Fibroblast of skin of right quadriceps (primary cell): ENCODE measurements at places on chromosomes 5 and 9.

- DNase-seq: peak; percentile 84
These were observed 469.9 kb downstream of the ARHGEF28 start for GRCh38 chr5:74095871-74096270.

DNA sequence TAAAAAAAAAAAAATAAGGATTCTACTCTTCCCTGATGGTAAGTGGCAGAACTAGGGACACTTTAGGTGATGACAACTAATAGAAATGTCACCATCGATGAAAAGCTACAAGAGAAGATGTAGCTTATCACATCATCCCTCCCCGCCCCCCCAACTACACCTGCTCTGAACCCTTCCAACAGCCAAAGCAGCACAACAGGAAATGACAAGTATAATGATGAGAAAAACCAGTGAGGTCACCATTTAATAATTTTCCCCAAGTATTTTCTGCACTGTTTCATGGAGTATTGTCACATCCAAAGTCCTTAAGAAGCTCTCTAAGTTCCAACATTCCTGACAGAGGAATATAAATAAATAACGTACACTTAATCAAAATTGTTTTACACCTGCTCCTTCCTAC is 221.4 kb downstream of the EFNA5 start:
- DNase-seq: no peak

- DNase-seq: no peak
These were observed 31.2 kb upstream of the IRX2 start for GRCh38 chr5:2782658-2783057.

DNA sequence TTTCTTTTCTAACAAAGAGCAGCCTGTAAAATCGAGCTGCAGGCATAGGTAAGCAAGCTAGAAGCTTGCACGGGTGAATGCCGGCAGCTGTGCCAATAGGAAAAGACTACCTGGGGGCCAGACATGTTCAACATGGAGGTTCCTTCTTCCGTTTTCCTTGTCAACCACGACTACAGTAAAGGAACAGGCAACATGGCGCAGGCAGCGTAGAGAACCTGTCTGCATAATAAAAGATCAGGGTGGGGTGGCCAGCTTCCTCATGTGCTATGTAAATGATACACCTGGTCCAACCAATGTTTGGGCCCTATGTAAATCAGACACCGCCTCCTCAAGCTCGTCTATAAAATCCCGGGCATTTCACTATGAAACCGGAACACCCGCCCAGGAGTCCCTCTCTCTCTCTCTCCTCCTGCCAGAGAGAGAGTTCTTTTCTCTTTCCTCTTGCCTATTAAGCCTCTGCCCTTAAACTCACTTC is 103.8 kb upstream of the LIFR start:
- no peak for DNase-seq

GRCh38 chr5:126062398-126063221 is 360.6 kb upstream of the GRAMD2B start:
- no peak for DNase-seq

- no peak for DNase-seq
These were observed 187.3 kb downstream of the EFNA5 start for GRCh38 chr5:107483231-107484024.

DNA sequence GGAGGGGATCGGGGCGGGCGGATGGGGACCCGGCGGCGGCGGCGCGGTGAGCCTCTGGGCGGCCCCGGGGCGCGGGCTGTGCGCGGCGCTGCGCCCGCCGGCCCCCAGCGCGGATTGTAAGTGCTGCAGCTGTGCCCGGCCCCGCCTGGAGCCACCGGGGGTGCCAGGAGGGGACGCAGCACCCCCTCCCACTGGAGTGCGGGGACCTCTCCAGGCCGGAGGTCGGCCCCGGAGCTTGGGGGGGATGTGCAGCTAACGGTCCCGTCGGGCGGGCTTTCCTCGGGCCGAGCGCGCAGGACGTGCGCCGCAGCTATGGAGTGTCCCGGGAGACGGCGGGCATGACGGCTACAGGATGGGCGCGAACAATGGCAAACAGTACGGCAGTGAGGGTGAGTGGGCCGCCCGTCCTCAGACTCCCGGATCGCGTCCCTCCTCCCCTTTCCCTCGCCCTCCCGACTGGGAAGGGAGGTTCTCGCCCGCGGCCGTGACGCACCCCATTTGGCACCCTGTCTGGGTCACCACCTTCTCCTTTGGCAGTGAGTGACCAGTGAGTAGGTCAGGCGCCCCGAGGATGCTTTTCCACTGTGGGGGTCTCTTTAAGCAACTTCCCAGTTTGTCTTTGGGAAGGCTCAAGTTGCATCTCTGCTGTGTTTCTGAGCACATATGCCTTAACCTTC is 483 bp downstream of the FBXL7 start:
- DNase-seq: peak; percentile 37

DNA sequence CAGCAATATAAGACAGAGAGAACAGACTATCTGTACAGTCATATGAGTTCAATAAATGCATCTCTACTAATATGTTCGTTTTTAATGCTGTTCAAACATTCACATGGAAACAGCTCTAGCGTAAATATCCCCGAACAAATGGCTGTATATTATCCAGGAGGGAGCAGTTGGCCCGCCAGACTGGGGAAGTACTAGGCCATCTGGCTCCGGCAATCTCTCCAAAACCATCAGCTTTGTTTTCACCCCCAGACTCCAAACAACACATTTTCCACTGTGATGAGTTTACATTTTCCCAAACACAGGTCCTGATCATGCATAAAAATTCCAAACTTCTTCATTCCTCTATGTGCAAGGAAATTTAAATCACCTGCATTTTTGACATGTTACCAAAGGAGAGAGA is 8.7 kb downstream of the EBF1 start:
- DNase-seq: no peak

DNA sequence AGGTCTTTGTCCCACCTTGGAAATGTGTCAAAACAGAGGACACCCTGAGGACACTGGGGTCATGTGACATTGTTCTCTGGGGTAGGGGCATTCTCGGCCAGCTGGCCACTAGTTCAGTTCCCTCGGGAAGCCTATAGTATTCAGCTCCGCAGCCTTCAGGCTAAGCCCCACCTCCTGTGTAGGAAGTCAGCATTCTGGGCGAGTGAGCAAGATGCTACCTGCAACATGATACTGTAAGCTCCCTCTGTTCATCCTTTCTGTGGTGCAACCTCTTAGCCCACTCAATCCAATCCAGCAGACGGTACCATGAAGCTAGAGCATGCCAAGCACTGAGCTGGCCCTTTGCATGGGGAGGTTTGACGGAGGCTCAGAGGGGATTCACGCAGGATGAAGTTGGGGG is 5.3 kb downstream of the NTNG2 start:
- no peak for DNase-seq

DNA sequence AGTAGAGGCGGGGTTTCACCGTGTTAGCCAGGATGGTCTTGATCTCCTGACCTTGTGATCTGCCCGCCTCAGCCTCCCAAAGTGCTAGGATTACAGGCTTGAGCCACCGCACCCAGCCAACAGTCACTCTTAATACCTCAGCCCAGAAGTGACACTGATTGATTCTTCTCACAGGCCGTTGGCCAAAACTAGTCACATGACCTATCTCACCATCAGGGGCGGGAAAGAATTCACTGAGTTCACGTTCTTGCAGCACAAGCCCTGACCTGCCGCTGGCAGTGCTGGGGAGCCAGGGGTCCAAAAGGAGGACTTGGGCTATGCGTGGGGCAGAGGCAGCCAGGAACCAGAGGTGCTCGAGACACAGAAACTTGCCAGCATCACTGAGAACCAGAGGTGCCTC is 55.0 kb upstream of the CPLX2 start:
- DNase-seq: no peak

- DNase-seq: no peak
These were observed 43.9 kb downstream of the BARX1 start for GRCh38 chr9:93911136-93911745.

DNA sequence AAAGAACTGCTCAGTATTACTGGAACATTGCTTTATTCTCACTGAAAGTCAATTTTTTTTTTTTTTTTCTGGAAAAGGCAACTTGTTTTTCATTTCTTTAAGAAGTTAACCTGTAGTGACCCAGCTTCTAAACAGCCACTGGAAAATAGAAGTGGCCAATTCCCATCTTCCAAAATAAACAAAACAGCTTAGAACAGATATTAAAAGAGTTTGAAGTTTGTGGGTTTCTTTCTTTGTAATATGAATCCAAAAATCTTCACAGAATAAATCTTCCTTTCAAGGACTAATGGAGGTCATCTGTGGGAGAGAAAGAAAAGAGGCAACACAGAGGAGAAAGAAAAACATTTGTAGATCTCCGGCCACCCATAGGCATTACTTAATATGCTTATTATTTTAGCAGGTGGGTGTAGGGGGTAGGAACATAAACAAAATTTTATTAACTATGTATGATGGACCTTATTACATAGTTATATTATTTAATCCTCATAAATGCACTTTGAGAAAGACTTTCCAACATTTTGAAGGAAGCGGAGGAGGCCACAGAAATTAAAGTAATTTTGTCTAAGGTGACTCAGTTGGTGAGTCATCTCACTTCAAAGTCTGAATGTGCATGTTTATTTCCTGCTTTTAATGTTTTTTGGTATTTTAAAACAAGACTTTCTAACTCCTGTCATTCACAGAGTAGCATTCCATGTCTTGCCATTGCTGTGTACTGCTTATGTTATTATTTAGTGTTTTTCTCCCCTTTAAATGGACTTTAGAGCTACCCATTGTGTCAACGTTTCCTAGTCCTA is 1791.8 kb upstream of the WWC1 start:
- no peak for DNase-seq

GRCh38 chr5:125057912-125058826 is 311.7 kb upstream of the ZNF608 start:
- DNase-seq: peak; percentile 67

GRCh38 chr9:7094052-7094451 is 336.3 kb downstream of the KDM4C start:
- peak; percentile 7 for DNase-seq

DNA sequence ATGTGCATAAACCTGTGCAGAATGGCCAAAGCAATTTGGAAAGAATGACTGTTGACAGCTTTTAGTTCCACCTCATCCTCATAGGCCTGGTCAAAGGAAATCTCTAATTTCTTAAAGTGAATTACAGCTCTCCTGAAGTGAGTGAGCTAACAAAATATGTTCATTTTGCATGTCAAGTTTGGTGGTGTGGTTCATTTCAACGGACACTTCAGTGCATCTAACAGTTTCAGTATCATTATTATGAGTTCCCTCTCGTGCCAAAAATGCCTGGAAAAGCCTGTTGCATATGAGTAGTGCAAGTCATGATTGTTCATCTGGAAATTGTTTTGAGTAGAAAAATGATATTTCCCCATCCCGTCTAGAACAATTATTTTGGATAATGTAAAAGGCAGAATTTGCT is 53.2 kb upstream of the HMHB1 start:
- peak; percentile 64 for DNase-seq
